Cortex of kidney (tissue), 1 donor: ENCODE measurements at places on chromosomes 7 and 10.

DNA sequence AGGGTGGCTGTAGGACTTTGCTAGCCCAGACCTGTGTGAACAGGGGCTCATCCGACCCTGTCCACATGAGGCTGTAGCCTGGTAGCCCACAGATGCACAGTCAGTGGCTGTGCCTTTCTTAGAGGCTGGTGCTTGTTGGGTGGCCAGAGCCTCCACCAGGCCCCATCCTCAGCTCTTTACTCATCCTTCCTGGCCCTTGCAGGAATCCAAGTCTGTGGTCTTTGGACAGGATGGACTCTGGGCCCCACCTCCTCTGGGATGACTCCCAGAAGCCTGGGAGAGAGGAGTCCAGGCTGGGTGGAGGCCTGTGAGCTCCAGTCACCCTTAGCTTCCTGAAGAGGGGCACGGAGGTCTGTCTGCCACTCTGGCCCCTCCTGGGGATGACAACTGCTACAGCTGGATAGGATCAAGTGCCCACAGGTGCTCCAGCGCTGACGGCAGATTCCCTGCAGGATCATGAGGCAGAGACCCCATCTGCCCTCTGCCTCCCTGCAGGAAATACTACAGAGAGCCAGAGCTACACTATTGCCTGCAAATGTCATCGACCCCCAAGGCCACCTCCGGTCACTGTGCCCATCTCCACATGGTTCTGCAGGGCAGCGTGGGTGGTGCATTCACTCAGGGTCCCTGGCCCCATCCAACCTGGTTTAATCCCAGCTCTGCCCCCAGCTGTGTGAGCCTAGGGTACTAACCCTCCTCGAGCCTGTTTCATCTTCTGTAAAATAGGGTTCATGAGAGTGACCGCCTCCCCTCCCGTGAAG, 114.5 kb downstream of the PTPN20 start:
- DNase-seq = no peak

DNA sequence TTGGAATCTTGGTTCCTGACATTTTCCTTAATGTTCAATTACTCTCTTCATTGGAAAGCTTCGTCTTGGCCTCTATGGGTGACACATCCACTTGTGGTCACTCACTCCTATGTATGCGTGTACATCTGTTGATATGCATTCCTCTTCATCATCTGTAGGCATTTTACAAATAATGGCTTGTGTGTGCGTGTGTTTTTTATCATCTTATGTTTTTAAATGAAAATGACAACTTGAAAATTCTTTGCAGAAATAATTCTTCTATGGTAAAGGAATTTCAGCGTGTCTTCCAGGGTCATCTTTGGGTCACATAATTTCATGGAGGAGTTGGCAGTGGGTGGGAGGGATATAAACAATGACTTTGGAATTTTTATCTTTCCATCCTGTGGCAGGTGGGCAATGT, 925.1 kb downstream of the LRMDA start:
- DNase-seq = no peak

- no peak for DNase-seq
Measured at GRCh38 chr7:36526863-36527548, 137.3 kb downstream of the ANLN start.

DNA sequence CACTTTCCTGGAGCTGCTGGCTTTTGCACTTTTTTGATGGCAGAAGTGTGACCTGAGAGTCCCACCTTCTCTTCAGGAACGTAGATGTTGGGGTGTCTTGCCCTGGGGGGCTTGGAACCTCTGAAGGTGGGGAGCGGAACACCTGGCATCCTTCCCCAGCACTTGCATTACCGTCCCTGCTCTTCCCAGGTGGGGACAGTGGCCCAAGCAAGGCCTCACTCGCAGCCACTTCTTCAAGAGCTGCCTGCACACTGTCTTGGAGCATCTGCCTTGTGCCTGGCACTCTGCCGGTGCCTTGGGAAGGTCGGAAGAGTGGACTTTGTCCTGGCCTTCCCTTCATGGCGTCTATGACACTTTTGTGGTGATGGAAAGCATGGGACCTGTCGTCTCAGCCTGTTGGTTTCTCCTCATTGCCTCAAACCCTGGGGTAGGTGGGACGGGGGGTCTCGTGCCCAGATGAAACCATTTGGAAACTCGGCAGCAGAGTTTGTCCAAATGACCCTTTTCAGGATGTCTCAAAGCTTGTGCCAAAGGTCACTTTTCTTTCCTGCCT, 31.1 kb downstream of the PFKFB3 start:
- no peak for DNase-seq

DNA sequence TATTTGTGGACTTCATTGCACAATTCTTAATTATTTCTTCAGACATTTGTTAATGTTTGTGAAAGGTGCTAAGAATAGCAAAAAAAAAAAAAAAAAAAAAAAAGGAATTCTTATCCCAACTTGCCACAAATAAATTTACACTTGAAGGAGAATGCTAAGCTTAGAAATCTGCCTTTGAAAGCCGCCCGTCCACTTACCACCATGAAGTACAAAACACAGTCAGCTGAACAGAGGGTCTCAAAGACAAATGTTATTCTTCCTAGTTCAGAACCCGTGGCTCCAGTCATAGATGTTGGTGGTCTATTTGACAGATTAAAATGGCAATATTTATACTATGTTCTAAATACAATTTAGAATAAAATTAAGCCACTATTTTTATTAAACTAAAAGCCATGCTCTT, 141.2 kb downstream of the ELAPOR2 start:
- DNase-seq = no peak

DNA sequence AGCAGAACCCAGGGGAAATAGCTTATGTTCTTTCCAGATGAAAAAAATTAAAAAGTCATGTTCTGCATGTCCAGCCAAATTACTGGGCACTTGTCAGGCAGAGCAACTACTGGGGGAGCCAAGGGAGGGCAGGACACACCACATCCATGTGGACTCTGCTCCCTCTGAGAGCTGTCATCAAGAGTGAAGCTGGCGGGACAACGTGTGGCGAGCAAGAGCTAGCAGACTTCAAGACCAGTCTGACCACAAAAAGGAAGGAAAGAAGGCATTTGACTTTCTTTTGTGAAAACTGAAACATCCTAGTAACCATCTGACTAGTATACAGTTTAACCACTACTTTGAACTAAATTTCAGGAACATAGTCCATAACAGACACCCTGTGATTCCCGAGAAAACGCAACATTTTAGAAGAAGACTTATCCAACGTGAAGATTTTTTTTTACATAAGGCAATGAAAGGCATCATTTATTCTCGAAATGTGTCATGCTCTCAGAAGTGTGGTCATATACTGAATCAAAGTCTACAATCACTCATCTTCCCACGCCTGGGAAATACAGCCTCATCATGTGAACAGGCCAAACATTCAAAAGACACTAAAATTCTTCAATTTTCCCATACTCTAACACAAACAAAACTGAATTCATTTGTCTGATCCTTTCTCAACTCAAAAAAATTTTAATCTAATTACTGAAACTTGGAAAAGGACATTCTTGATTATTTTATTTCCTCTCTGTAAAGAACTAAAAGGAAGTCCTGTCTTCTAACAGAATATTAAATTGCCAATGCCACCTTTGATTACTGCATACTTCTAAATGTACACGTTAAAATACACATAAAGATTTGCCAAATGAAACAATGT, 15.5 kb downstream of the CYTH3 start:
- DNase-seq = no peak

GRCh38 chr7:67875558-67875957, 878.9 kb downstream of the TYW1 start:
- no peak for DNase-seq

GRCh38 chr7:51043461-51043860, 260.8 kb upstream of the GRB10 start:
- DNase-seq = no peak

GRCh38 chr10:78624791-78625190, 444.0 kb upstream of the ZMIZ1 start:
- no peak for DNase-seq

DNA sequence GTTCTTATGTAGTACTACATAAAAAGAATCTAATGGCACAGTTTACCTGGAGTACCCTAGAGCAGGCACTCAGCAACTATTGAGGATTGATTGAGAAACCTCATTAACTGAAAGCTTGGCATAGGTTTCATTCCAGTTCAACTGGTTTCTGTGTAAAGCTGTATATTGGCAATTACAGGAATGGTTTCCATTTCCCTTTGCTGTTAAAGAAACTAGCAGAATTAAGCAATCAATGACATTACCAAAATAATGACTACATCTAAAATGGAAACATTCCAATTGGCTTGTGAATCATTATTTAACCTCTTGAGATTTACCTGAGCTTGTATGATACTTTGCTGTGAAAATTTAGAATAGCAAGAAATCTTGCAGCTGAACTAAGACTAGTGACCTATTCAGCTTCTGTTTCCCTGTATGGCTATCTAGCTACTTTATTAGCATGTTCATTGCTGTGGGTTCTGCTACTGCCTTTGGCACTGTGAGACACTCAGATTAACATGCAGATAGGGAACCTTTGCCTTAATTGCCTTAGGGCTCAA, 33.5 kb upstream of the CADPS2 start:
- no peak for DNase-seq

- no peak for DNase-seq
Measured at GRCh38 chr7:32256376-32256775, 186.2 kb upstream of the PDE1C start.

- no peak for DNase-seq
Measured at GRCh38 chr7:147803606-147804005, 787.0 kb upstream of the C7orf33 start.

GRCh38 chr7:94634502-94634901, 21.4 kb downstream of the SGCE start:
- DNase-seq = no peak

DNA sequence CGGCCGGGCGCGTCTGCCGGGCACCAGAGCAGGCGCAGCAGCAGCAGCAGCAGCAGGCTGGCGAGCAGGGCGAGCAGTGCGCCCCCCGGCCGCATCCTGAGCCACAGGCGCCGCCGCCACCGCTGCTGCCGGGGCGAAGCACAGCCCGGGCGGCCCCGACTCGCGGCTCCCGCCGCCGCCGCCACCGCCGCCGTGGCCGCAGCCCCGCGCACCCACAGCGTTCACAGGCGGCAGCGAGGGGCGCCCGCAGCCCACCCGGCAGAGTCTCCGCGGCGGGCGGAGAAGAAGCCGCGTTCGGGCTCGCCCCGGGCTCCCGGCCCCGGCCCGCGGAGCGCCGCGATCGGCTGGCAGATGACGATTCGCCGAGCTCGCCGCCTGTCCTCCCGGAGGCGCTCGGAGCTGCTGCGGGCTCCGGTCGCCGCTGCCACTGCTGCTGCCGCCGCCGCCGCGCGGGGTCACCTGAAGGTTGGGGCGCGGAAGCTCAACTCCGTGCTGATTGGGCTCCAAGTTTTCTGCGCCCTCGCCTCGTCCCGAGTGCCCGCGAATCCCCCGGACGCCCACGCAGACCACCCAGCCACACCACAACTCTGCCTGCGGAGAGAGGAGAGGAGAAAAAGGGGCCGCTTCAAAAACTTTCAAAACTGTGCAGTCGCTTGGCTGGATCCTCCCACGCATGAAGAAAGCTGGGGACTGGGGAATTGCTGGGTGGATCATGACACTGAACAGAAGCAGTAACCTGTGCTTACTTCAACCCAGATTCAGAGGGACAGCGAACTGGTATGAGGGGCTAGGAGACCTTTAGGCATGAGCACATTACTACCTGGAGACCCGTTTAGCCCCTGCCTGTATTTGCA, at the start of gene ST8SIA6:
ST8SIA6 (minus strand) TSS at position 435 of the 854 bp plus-strand sequence; CDS start at position 95, 340 bp downstream.
- DNase-seq = no peak

GRCh38 chr7:2537981-2538851, 17.1 kb downstream of the BRAT1 start:
- DNase-seq = no peak

DNA sequence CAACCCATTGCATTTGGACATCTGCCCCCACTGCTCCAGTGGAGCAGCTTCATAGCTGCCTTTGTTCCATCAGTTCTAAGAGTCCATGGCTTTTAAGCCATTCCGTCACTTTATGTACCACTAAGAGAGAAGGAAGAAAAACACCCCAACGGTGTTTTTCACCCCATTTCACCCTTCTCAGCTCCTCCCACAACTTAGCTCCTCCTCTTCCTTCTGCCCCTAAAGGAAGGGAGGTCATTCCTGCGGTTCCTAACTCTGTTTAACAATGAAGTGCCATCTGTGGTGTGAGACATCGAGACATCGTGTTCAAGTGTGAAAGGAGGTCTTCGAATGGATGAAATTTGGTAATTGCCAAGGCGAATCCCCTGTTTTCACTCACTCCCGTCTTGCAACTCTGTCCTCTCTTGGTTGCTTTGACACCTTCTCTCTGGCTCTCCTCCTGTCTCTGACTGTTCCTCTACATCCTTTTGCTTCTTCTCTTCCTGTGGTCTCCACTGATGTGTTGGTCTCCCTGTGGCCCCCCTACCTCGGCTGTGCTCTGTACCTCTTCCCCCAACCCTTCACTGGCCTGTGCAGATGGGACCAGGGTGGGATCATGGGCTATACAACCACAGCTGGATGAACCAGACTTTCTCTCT, 23.0 kb downstream of the SMKR1 start:
- no peak for DNase-seq

GRCh38 chr10:29998142-29998808, 61.1 kb downstream of the JCAD start:
- DNase-seq = no peak

DNA sequence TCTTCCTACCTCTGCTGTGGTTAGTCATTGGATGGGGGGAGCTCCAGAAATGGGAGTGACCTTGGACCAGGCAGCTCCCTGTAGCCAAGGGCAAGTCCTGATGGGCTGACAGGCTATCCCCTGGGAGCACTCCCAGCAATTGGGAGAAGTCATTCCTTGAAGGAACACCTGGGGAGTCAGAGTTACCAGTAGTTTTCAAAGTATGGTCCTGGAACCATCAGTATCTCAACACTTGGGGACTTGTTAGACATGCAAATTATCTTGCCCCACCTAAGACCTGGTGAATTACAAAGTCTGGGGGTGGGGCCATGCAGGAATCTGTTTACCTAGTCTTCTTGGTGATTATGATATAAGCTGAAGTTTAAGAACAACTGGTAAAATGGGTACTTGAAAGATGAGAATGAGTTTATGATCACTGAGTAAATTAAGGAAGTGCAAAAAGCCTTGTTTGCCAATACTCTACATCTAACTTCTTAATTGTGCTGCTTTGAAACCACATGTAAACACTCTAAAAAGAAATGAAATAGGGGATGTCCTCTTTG, 287.3 kb upstream of the LRRN3 start:
- DNase-seq = no peak

GRCh38 chr10:12812571-12812970, 188.9 kb downstream of the CCDC3 start:
- no peak for DNase-seq

DNA sequence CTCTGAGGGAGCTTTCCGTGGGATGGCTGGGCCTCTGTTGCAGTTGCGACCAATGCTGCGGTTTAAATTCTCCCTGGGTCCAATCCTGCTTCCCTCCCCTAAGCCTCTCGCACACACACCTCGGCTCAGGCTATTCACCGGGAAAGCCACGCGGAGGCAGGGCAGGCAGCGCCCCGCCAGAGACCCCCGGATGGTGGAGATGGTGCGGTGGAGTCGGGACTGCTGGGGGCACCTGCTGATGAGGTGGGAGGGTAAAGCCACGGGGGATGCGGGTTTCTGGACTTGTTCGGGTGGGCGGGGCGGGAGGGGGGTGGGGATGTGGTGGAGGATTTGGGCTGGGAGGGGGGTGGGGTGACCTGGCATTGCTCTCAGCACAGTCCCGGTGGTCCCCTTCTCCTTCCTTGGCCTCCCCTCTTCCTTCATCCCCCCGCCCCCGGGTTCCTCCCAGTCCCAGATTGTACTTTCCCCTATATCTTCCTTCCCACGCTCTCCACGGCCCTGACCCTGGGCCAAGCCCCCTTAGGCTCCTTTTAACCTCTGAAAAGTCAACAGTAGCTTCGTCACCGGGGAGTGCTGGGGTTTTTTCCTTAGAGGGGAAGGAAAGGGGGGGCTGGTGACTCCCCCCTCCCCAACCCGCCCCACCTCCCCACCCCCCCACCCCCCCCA, 16.4 kb downstream of the UNCX start:
- no peak for DNase-seq

GRCh38 chr7:102417105-102417504, 16.3 kb upstream of the ORAI2 start:
- DNase-seq = no peak
